ENCODE measurements at places on chromosomes 5 and 9.
A peak's percentile ranks its signal among the peaks of the same experiment; 100 is the strongest.

GRCh38 chr5:143245929-143246561 lies 157.4 kb downstream of the NR3C1 start:
- no peak for DNase-seq

DNA sequence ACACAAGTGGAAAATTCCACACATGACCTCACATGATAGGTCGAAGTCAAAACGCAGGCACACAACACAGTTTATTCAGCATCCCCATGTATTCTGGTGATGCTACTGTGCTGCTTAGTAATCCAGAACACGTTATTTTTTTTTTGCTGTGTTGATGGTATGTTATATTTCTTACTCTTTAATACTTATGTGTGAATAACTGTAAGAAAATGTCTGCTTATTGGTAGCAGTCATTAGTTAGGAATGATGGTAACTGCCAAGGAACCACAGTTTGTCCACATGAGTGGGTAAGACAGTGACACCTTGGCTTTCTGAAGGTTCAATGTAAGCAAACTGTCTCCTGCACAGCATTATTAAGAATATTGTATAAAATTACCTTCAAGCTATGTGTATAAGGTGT lies 107.7 kb upstream of the DAPK1 start:
- DNase-seq: no peak

GRCh38 chr5:138258704-138259292 lies 15.6 kb downstream of the GFRA3 start:
- DNase-seq: no peak

GRCh38 chr9:129610473-129611306 lies 10.2 kb downstream of the C9orf50 start:
- peak; percentile 82 for DNase-seq

GRCh38 chr5:68116408-68116807 lies 99.1 kb upstream of the PIK3R1 start:
- no peak for DNase-seq

DNA sequence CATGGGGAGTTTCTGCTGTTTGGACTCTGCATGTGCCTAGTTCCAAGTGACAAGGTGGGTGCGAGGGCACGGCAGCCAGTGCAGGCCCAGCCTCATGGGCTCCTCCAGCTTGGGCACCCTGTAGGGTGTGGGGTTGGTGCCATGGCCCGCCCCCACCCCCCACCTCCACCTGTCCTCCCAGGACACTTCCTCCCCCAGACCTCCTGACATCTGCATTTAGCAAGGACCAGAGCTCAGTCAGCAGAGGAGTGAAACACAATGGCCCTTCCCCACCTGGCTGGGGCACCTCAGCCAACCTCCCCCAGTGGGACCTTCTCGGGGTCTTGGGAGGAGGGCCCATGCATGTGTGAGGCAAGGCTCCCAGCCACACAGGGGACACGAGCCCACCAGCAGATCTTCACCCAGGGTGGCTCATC lies 1.9 kb upstream of the NKD2 start:
- no peak for DNase-seq

- no peak for DNase-seq
These were observed 38.1 kb upstream of the C5orf47 start for GRCh38 chr5:173950829-173951228.

DNA sequence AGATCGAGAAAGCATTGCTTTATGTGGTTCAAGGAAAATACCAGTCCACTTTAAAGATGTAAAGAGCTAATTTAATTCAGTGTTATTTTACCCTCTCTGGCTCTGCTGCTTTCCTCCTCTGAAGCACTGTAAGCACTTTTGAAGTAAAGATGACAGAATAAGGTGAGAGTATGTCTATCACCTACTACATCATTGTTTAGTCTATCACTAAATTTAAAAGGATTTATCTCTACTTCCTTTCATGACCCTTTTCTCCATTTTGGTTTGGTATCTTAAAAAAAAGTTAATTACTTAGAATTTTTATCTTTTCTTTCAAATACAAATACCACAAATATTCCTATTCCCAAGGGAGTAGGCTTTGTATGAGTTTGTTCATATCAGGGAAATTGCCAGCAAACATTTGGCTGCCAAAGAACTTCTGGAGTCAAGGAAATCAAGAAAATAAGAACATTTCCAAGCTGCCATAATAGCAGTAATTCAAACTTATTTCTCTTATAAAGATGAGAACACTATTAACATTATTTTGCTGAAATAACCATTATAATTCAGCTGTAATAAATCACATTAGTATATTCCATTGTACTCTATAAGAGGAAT lies 77.8 kb downstream of the SLC38A9 start:
- DNase-seq: no peak

DNA sequence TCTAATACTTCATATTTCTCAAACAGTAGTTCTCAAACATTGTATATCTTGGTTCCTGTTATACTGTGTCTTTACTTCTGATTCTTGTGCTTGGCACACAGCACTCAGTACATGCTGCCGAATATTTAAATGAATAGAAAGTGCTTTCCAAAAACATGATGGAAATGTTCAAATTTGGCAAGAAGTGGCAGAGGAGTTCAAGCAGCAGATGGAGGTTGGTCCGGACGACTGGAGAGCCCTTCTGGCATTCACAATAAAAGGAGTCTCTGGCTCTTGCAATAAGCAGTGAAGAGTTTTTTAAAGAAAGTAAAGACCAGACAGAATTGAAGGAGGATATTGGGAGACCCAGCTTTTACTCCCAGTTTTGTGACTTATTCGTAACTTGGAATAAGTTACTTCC lies 36.3 kb downstream of the TSTD2 start:
- DNase-seq: no peak

DNA sequence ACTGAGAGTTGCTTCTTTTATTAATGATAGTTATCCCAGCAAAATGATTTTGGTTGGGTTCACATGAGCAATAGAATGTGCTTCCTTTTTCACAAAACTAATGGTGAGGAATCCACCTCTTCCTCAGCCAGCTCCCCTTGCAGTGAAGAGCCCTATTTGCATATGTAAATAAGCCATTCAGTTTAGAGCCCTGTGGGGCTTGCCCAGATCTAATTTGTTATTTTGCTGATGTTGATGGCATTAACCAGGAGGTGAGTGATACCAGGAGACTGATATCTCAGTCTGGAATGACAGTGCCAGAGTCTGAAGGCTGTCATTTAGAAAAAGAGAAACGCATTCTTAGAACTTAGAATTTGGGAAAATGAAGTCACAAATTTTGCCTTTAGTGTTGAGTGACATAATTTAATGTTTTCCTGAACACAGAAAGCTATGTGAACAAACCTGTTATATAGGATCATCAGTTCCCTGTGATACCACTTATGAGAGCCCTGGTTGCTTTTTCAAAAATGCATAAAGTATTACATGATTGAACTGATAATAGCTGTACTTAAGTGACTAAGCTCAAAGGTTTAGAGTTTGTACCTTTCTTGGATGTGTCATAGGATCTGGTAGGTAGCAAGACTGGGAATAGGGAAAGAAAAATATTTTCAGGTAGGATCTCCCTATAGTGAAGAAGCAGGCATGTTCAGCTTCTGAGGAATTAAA lies 271.6 kb downstream of the MAST4 start:
- DNase-seq: peak; percentile 59

DNA sequence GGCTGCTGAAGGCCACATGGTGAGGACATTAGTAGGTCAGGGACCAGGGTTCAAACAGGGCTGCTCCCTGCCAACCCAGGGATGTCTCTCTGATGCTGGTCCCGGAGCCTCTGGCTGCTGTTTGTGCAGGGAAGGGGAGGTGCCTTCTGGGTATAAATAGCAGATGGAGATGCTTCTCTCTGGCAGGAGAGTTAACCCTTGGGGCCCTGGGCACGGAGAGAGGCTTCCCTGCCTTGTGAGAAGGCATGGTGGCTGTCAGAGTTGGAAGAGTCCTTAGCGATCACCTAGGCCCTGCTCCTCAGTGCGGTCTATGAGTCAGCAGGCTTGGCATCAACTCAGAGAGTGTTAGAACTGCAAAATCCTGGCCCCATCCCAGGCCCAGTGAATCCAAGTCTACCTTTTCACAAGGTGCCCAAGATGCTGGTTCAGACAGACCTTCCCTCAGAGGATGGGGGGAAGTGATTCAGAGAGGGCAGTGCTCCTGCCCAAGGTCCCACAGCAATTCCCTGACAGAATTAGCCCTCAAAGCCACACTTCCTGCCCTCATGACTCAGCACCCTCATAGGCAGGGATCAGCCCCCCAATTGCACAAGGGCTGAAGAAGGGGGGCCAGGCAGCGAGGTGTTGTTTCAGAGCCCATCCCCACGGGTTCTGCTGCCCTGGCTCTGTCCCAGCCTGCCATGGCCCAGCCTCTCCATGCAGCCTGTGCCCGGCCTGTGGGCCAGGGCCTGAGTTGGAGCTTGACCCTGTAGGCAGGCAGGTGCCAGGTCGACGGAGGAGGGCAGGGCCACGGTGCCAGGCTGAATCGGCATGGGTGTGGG lies 25.6 kb downstream of the CAMK2A start:
- DNase-seq: no peak

GRCh38 chr5:172600571-172600970 lies 40.5 kb upstream of the NEURL1B start:
- DNase-seq: no peak

DNA sequence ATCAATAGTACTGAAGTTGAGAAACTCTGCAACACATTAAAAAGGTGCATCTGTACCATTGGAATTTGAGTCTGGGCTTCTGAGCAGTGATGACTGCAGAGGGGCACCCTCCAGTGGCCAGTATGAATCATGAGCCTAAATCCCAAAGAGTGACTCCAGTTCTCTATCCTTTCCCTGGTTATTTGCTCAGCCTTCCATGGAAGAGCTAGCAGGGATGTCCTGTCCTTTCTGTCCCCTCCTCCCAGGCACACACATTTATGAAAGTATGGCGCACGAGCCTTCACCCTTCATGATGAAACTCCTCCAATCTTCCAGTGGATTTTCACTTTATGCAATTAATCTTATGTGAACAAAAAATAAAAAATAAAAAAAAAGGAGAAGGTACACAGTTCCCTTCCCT lies 81.0 kb downstream of the ESM1 start:
- DNase-seq: no peak

GRCh38 chr9:68733021-68733405 lies 28.0 kb downstream of the PIP5K1B start:
- no peak for DNase-seq

DNA sequence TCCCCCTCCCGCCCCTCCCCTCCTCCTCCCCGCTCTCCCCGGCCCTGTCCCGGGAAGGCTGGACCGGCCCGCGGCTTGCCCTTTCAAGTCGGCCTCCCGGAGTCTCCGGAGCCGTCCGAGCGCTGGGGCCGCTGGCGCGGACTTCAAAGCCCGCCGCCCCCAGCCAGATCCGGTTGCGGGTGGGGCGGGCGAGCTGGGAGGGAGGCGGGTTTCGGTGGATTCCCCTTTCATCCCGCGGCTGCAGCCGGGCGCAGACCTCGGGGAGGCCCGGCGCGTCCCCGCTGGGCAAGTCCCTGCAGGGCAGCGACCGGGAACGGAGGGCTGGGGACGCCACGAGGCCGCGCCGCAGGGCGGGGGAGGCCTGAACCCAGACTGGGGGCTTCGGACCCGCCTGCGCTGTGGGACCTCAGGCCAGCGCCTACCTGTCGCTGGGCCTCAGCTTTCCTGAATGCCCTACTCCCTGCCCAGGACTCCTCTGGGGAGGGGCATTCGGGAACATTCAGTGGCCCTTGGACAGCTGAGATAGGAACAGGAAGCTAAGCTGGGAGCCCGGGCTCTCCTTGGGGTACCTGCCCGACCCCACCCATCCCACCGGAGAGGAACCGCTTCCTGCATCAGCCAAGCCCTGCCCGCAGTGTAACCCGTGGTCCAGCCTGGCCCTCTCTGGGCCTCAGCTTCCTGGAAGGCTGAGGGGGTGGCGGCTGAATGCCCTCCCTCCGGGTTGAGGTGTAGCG lies 23.4 kb downstream of the C9orf50 start:
- no peak for DNase-seq

DNA sequence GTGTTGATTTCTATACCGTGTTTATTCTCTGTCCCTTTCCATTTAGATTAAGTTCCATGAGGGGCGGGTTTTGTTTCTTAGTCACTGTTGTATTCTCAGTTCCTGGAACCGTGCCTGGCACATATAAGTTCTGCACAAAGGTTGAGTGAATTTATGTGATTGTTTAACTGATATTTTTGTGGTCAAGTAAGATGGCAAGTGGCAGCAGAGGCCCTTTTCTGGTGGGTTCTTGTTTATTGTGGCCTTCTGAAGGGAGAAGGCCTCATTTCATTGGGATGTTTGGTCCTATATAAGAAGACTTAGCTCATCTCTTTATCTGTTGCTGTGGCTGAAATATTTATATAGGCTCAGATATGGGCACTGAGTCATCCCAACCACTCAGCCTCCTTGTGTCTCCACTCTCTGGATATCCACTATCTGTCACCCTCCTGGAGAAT lies 262.5 kb downstream of the PSAT1 start:
- DNase-seq: no peak

GRCh38 chr9:4792054-4792571 lies 631 bp upstream of the RCL1 start:
- peak; percentile 48 for DNase-seq

DNA sequence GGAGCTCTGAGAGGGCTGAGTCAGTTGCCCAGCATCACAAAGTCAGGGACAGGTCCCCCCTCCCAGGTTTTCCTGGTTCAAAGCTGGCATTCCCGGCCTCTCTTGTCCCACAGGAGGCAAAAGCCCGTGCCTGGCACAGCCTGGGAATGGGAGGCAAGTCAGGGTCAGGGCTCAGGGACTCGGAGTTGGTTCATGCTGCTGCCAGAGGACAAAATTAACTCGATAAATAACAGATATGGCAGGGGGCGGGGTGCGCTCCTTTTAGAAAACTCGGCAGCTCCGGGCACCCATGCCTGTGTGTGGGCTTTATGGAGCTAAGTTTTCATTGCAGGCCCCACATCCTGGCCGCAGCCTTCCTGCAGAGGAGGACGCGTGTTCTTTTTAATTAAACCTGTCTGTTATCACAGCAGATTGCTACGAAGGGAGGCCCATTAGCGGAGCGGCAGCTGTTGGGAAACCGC lies 62.8 kb upstream of the LMX1B start:
- DNase-seq: no peak

GRCh38 chr5:57531333-57531732 lies 48.7 kb upstream of the ACTBL2 start:
- no peak for DNase-seq

DNA sequence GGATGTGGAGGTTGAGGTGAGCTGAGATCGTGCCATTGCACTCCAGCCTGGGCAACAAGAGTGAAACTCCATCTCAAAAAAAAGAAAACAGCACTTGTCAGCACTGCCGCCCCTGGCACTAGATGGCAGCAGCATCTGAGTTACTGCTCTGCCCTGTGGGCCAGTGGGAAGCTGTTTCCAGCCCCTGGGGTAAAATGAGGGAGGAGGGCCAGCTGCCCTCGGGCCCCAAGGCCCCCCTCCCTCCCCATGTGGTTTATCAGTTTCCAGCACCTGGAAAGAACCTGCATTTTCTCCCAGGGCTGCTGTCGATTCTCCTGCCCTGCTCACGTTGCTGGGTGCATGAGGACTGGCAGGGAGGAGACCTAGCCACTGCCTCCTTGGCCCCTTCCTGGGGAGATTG lies 13.2 kb upstream of the CEL start:
- peak; percentile 76 for DNase-seq

- no peak for DNase-seq
These were observed 12.0 kb downstream of the ADRA1B start for GRCh38 chr5:159928122-159928909.

- DNase-seq: no peak
These were observed 435.7 kb downstream of the MAT2B start for GRCh38 chr5:163941079-163941478.
